Fibroblast of gingiva (primary cell): ENCODE measurements at places on chromosomes 6 and 20.
A peak's percentile ranks its signal among the peaks of the same experiment; 100 is the strongest.

- DNase-seq = peak; percentile 22
These were observed 3.1 kb downstream of the B3GALT4 start for GRCh38 chr6:33279971-33280511.

- DNase-seq = peak; percentile 88
These were observed 11.5 kb downstream of the PMEPA1 start for GRCh38 chr20:57698116-57698866.

- DNase-seq = no peak
These were observed 122.1 kb upstream of the DOK5 start for GRCh38 chr20:54353292-54353691.

- DNase-seq = peak; percentile 94
These were observed 14.2 kb downstream of the SMPDL3A start for GRCh38 chr6:122803171-122803661.

GRCh38 chr6:113011389-113011788 lies 664.3 kb downstream of the RFPL4B start:
- peak; percentile 47 for DNase-seq

DNA sequence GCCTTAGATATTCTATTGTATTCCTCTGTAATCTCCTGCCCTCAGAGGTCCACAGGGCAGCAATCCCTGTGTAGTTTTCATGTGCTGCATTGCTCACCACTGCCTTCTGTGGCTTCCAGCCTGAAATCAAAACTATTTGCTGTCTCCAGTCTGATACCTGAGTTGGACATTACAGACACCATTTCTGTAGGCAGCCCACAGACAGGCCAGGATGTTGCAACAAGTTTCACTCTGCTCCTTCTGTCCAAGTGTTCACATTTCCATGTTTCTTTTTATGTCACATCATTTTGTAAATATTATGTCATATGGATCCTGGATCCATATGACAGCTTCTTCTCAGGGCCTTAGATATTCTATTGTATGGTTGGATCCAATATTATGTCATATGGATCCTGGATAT lies 21.7 kb downstream of the ECI2 start:
- peak; percentile 16 for DNase-seq

GRCh38 chr6:106766201-106766600 lies 136.8 kb downstream of the QRSL1 start:
- no peak for DNase-seq

- no peak for DNase-seq
These were observed 37.9 kb upstream of the PRL start for GRCh38 chr6:22334778-22335177.

GRCh38 chr6:48750861-48751260 lies 639.9 kb upstream of the PTCHD4 start:
- no peak for DNase-seq

DNA sequence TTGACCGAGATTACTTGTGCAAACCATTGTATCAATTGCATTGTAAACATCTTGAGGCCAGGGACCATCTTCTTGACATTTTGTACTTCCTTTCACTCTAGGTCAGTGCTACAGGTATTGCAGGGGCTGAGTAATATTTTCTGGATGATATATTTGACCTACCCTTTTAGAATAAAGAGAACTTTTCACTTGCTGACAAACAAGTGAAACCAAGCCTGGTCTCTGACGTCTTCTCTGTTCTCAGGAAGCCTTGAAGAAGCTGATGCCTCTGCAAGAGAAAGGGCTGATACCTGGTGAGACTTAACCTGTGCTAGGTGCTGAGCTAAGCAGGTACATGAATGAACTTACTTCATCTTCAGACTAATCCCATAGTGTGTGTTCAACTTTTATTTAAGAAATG lies 60.5 kb upstream of the GGTLC1 start:
- DNase-seq = no peak

- no peak for DNase-seq
These were observed 21.8 kb downstream of the HMGCLL1 start for GRCh38 chr6:55557146-55557545.

GRCh38 chr20:50584687-50585086 lies 74.5 kb downstream of the PTPN1 start:
- peak; percentile 56 for DNase-seq

- no peak for DNase-seq
These were observed 54.2 kb downstream of the HFE start for GRCh38 chr6:26141378-26141904.

DNA sequence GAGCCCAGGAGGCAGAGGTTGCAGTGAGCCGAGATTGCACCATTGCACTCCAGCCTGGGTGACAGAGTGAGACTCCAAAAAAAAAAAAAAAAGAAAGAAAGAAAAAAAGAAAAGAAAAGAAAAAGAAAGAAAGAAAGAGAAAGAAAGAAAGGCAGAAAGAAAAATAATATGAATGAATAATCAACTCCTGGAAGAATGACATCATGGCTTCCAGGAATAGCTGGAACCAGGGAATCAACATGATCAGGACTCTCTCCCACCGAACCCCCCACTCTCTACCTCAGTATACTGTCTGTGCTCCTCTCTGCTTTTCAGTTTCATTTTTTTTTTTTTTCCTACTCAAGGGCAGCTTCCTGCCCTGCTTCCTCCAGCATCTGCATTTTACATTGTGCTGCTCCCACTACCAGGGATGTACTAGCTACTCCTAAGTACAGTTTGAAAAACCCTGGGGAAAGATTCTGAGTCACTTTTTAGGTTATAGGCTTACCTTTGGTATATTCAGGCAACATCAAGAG lies 19.7 kb upstream of the MTCL3 start:
- DNase-seq = no peak

DNA sequence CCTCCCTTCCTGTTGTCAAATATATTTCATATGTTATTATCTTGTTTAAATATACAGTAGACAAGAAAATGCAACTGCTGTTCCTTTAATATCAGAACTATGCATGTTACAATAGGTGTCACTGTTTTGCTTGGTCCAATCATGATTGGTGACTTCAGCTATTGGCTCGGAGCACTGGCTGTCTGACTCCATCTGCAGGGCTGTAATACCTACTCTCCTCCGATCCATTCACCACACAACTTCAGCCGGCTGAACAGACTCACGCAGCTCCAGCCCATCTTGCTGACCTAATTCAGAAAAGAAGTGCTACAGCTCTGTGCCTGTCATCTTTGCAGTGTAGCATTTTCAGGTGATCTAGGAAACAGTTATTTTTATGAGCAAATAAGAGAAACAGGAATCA lies at the start of gene BTBD3:
BTBD3 (plus strand) TSS at position 231 of the 400 bp plus-strand sequence. CDS start 383 bp downstream, outside the sequence.
- peak; percentile 52 for DNase-seq
